ENCODE measurements at places on chromosomes 7 and 10.

DNA sequence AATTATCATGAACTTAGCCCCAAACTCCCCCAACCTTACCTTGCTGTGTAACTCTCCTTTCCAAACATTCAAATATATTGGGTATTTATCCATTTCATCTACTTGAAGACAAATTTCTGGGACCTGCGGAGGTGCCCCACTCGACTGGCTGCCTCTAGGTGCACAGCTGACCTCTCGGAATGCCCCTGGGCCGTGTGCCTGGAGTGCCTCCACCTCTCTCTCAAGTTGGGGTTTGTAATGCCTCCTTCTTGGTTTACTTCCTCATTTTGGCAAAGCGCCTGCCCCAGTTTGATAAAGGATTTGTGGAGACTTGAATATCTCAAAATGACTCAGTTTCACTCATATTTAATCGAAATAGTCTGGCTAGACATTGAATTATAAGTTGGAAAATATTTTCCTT is 16.6 kb downstream of the ZNF777 start:
- no peak for DNase-seq

- peak; percentile 68 for DNase-seq
Observed at GRCh38 chr7:48280100-48280499, 108.8 kb downstream of the ABCA13 start.

GRCh38 chr10:59817773-59818172 is 64.5 kb upstream of the MRLN start:
- peak; percentile 18 for DNase-seq

- no peak for DNase-seq
Observed at GRCh38 chr10:131908151-131908550, 7.3 kb downstream of the PPP2R2D start.

DNA sequence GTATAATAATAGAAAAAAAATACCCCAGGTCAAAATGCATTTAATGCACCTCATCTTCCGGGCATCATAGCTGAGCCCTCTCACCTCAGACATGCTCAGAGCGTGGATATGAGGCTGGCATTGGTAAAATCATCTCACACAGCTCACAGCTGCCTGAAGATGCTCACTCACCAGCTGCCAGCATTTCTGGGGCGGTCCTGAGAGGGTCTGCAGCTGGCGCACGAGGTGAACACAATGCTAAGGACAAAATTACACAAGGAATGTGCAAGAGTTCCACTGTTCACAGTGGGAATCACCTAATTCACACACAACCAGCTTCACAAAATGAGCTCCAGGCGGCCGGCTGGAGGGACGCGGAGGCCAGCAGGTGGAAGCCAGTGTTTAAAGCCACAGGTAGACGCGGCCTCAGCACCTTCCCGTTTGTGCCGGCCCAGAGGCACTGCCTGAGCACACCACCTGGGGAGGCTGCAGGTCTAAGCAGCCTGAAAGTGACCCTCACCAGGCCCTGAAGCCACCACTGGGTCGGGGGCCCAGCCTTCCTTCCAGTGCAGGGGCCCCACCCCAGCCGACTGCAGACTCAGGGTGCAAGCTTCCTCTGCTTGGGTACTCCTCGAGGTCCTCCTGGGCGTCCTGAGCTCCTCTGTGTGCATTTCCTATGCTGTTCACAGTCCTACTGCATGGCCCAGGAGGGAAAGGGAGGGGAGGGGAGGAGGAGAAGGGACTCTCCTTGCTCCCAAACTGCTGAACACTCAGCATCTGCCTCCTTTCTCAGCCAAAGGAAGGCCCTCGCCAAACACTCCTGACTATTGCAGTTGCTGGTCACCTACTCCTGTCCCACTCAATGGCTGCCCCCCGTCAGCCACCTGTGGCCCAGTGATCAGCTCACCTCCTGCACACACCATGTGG is 61.2 kb upstream of the FAM20C start:
- DNase-seq, result no peak

DNA sequence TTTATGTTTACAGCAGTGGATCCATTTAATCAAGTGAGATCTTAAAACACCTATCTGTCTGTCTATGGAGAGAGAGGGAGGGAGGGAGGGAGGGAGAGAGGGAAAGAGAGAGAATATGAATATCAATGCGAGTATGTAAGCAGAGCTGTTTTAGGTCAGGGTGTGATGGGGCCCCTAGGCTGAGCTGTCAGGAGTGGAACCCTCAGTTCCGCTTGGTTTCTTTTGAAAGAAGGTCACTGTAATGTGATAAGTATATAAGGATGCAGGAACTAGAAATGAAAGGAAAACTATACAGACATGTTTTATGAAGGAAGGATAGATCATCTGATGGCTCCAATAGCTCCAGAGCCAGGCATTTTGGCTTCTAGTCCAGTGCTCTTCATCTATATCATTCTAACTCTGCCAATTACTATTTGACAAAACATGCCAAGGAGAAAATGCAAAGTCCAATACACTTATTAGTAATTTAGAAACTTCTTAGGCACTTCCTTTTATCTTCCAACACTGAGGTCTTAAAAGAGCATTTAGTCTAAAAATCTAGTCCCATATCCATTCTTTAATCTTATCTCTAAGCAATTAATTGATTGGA is 70.3 kb downstream of the NRCAM start:
- DNase-seq, result no peak

DNA sequence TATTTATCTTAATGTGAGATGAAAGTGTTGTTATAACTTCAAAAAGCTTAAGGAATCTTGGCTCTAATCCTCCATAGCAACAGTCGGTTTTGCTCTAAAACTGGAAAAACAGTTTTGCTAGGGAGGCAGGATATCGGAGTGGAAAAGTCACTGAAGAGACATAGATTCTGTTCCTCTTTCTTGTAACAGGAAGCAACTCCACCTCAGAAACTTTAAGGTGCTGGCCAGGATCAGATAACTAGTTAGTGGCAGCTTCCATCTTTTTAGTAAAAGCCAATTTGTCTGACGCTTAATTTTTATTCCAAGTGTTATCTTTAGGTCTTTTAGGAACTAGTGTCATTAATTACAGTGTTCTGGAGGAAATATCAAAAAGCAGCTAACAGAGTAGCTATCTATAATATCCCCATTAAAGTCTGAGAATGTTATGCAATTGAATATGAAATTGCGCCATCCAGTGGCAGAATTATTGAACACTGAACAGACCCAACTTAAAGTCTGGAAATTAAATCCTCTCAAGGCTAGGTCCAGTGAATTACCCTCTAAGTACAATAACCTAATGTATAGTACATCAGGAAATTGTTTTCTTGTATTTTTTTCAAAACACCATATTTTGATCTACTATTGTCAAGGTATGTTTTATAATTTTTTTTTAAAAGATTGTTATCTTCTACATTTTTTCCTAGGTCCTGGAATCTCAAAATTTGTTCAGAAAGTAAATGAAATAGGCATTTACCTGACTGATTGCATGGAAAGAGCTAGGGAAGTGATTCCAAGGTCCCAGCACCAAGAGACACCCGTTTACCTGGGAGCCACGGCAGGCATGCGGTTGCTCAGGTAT is 65.9 kb upstream of the CC2D2B start:
- DNase-seq, result peak; percentile 74

DNA sequence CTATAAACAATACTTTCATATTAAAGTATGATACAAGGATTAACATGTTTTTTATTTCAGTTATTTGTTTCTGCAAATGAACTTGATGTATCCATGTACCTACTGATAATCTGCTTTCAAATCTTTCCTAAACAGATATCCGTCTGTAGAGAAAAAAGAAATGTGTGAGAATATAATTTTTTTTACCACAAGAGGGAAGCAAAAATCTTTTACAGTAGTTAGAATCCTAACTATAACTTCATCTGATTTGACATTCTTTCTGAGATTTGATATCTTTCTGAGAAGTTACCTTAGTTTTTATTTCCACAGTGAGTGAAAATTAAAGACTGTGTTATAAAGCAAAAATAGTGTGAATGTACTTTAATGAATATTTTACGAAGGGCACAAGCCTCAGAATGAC is 203.9 kb upstream of the PCLO start:
- no peak for DNase-seq

- no peak for DNase-seq
Observed at GRCh38 chr10:132521466-132522102, 16.0 kb upstream of the INPP5A start.

DNA sequence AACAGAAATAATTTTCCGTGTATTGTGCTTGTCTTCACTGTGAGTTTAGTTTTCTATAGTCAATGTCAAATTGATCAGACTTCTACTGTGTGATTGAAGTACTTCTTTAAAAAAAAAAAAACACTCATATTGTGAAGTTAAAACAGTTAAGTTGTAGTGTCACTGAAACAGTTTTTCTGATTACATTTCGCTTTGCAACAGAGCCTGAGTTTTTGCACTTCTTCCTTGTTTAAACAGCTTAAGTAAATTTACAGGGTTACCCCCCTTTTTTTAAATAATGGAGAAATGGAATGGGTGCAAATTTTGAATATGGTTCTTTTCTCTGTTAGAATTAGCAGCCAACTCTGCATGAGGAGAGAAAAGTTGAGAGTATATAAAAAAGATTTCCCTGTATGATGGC is 117.3 kb downstream of the VTI1A start:
- no peak for DNase-seq

- DNase-seq, result no peak
Observed at GRCh38 chr10:68192113-68192512, 39.8 kb downstream of the ATOH7 start.

- DNase-seq, result no peak
Observed at GRCh38 chr10:28171468-28172222, 131.2 kb downstream of the MPP7 start.

GRCh38 chr7:81007051-81007450 is 88.2 kb upstream of the SEMA3C start:
- no peak for DNase-seq

DNA sequence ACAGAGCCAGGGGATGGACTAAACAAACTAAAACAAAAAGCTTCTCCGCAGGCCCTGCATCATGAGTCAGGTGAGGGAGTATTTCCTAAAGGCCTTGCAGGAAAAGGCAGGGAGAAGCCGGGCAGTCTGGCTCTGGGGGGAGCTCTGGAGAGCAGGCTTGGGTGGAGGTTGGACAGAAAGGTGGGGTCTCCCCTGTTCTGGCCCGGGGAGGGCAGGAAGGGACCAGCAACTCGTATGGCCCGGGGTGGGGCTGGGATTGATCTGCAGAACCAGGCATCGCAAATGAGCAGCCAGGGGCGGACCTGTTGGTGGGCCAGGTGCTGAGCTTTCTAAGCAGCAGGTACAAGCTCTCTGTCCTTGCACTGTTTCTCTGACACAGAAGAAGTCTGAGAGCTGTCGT is 235.2 kb downstream of the TCERG1L start:
- no peak for DNase-seq

- no peak for DNase-seq
Observed at GRCh38 chr7:95682913-95683312, 86.6 kb upstream of the PDK4 start.

GRCh38 chr10:78997635-78998618 is 70.8 kb upstream of the ZMIZ1 start:
- DNase-seq, result no peak

- peak; percentile 86 for DNase-seq
Observed at GRCh38 chr10:109889867-109890266, 33.4 kb downstream of the XPNPEP1 start.

GRCh38 chr10:7756360-7756992 is 31.3 kb downstream of the KIN start:
- DNase-seq, result peak; percentile 21

- peak; percentile 54 for DNase-seq
Observed at GRCh38 chr10:127123626-127124025, 72.8 kb downstream of the INSYN2A start.

- DNase-seq, result no peak
Observed at GRCh38 chr10:78781251-78781913, 287.4 kb upstream of the ZMIZ1 start.

DNA sequence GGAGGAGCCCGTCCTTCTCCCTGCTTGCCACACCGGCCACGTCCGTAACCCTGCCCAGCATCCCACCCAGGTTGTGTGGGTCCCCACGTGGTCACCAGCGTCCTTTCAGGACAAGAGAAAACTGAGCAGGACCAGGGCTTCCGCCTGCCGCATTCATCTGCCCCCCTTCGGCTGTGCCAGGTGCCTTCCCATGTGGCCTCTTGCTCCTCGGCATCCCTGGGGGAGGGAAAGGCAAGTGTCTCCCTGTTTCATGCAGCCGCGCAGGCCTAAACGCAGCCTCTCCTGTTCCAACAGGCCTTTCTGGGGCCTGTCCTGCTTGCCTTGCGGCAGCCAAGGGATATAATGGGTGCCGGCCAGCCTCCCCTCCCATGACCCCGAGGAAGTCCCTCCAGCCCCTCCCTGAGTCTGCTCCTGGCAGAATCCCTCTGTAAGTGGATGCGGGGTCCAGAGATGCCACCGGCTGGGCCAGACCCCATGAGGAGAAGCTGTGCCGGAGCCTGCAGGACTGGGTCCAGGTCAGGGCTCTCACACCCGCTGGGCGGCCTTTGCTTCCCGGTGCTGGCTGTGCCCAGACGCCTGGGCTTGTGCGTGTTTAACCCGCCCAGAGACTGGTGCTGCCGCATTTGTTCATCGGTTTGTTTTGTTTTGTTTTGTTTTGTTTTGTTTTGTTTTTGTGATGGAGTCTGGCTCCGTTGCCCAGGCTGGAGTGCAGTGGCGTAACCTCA is 23.1 kb downstream of the SHH start:
- no peak for DNase-seq

DNA sequence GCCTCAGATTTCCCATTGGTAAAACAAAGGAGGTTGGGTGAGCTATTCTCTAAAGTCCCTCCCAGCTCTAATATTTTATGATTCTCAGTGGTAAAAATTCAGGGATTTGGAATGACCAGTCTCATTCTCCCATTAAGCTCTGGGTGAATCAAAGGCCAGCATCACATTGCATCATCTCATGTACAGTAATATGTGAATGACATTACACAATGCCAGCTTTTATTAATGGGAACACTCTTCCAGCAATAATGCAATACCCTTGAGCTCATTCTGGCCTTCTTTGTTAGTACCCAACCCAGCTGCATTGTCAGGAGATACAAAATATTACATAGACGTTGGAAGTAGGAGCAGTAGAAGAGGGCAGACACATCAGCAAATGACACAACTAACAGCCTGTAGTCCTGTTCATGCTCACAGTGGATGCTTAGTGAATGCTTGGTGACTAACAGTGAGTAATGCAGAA is 100.0 kb upstream of the EGR2 start:
- DNase-seq, result peak; percentile 79

- DNase-seq, result peak; percentile 85
Observed at GRCh38 chr7:148983200-148984146, 44.8 kb downstream of the PDIA4 start.

- DNase-seq, result no peak
Observed at GRCh38 chr10:116905845-116906210, 56.5 kb downstream of the ENO4 start.

GRCh38 chr10:73867126-73867807 is 7.1 kb downstream of the CAMK2G start:
- no peak for DNase-seq

- DNase-seq, result peak; percentile 75
Observed at GRCh38 chr7:28389504-28390395, 22.6 kb upstream of the CREB5 start.

- no peak for DNase-seq
Observed at GRCh38 chr7:124388751-124389150, 355.9 kb upstream of the TMEM229A start.

GRCh38 chr7:68547799-68548198 is 1050.5 kb upstream of the AUTS2 start:
- peak; percentile 6 for DNase-seq

GRCh38 chr10:1572519-1573333 is 164.6 kb downstream of the ADARB2 start:
- DNase-seq, result no peak
